Prostate gland (tissue), 2 donors: ENCODE measurements at places on chromosomes 13 and 19. TPM values are rescaled to one million over a fixed set of nuclear protein-coding genes. Genes with fewer than 3 reads are reported as not detected.

Gene SHISA2
- 2.6 TPM for total RNA-seq

GRCh38 chr13:39556866-39557265 lies 46.1 kb downstream of the LHFPL6 start:
- no peaks in the 10 kb centered on the region for H3K4me1 ChIP-seq
- no peaks in the 10 kb centered on the region for H3K36me3 ChIP-seq
- no peaks in the 10 kb centered on the region for H3K27me3 ChIP-seq
- no peak for DNase-seq
- no peak overlapping the region for H3K27ac ChIP-seq

GRCh38 chr13:44257796-44258195 lies 115.8 kb upstream of the SERP2 start:
- no peaks in the 10 kb centered on the region for H3K27me3 ChIP-seq
- H3K4me1 ChIP-seq, result no peaks in the 10 kb centered on the region
- DNase-seq, result no peak
- no peak overlapping the region for H3K27ac ChIP-seq
- H3K4me3 ChIP-seq, result no peak overlapping the region
- H3K36me3 ChIP-seq, result no peaks in the 10 kb centered on the region

Gene CCDC106
- total RNA-seq, result 17.7 TPM

GRCh38 chr13:59384154-59384553 lies 779.6 kb downstream of the DIAPH3 start:
- H3K4me3 ChIP-seq, result no peak overlapping the region
- no peaks in the 10 kb centered on the region for H3K36me3 ChIP-seq

DNA sequence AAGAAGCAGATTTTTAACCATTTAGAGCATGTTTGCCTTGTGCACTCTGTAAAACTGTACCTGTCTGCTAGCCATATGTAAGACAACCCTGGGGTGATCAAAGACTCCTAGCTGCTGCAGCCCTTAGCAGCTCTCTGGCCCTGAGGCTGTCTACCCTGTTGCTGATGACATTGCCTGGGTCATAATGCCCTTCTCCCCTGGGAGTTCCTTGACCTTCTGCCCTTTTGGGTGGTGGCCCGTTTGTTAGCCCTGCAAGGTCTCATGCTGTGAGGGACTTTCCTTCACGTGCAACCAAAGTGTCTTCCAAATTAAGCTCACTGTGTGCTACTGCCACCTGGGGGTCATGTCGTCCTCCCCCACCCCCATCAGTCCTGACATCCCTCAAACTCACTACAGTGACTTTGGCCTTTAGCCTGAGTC lies 7.4 kb downstream of the GPC6 start:
- no peak for DNase-seq
- H3K36me3 ChIP-seq, result no peaks in the 10 kb centered on the region
- no peak overlapping the region for H3K4me3 ChIP-seq
- no peaks in the 10 kb centered on the region for H3K4me1 ChIP-seq

DNA sequence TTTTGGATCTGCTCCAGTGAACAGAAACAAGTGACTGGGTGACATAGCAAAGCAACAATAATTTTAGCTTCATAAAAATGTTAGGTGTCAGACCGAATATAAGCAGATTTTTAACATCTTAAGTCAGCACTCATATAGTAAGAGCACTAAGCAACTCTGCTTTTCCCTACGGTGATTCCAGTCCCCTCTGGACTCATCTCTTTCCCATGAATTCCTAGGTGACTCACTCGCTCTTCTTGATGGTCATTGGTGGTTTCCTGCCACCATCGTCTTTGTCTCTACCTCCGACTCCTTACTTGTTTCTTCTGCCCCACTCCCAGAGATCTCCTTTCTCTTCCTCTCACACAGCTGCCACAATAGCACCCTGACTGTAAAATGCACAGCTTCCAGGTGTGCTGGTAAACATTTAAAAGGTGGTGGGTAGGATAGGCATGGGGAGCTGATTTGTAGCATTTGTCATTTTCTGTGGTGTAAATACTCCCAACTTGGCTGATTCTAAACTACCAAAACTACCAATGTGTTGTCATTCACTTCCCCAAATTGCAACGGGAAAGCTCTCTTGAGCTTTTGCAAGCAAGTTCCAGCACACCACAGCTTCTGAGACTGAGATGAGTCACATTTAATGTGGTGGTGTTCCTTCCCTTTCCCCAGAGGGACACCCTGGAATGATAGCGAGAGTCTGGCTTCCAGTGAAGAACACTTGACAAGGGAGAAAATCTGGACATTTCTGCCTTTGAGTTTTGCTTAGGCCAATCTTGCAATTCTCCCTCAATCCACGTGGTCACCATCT lies 42.8 kb upstream of the CLDN10 start:
- no peaks in the 10 kb centered on the region for H3K27me3 ChIP-seq
- no peak overlapping the region for H3K27ac ChIP-seq
- no peak overlapping the region for H3K4me3 ChIP-seq
- no peaks in the 10 kb centered on the region for H3K36me3 ChIP-seq
- no peak for DNase-seq
- H3K4me1 ChIP-seq, result no peaks in the 10 kb centered on the region

Gene ARHGEF7
- total RNA-seq, result 57.9 TPM

Gene TMEM86B
- 1.5 TPM for total RNA-seq

GRCh38 chr13:53788286-53788685 lies 759.7 kb downstream of the OLFM4 start:
- H3K4me1 ChIP-seq, result no peaks in the 10 kb centered on the region
- H3K27me3 ChIP-seq, result no peaks in the 10 kb centered on the region
- no peak overlapping the region for H3K27ac ChIP-seq
- no peak for DNase-seq
- H3K4me3 ChIP-seq, result no peak overlapping the region

DNA sequence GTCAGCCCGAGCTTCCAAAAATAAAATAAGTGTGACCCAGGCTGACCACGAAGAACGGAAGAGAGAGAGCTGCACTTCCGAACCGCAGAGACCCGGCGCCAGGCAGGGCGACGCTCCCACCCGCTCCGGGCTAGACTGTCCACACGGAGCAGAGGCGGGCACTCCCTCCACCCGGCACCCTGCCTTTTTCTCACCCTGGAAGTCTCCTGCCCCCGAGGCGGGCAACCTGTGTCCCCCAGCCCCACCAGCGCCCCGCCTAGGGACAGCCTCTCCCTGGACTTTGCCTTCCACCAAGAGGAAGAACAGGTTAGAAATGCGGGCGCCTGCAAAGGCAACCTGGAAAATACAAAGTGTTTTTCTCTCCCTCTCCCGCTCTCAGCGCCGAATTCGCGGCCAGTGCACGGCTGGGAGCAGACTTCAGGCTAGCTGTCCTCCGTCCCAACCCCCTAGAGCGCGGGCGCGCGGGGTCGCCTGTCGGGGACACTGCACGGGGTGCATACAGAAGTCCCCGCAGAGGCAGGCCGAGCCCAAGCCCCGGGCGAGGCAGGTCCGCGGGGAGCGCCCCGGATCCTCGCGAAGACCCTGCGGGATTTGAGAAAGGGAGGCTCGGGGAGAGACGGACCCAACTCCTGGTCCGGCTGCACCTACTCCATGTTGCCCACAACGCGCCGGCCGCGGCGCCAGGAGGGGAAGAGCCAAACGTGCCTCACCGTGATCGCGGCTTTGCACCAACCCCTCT lies 845 bp downstream of the SPRY2 start:
- no peaks in the 10 kb centered on the region for H3K4me1 ChIP-seq
- no peaks in the 10 kb centered on the region for H3K27me3 ChIP-seq
- H3K36me3 ChIP-seq, result no peaks in the 10 kb centered on the region
- H3K27ac ChIP-seq, result peak overlapping the region; percentile 96
- peak; percentile 46 for DNase-seq

DNA sequence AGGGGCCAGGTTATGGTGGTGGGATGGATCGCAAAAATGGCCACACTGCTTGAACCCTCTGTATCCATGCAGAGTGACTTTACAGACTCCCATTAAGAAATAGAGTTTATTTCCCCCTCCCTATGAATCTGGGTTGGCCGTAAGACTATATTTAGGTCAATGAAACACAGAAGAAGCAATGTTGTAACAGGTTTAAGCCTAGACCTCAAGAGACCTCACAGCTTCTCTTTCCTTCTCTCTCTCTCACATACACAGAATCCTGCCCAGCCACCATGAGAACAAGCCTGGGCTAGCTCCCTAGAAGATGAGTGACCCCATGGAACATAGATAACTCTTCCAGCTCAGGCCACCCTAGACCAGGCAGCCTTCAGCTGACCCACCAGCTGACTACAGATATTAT lies 21.0 kb upstream of the FBL start:
- no peak for DNase-seq
- no peaks in the 10 kb centered on the region for H3K27me3 ChIP-seq
- no peak overlapping the region for H3K4me3 ChIP-seq
- H3K27ac ChIP-seq, result no peak overlapping the region
- no peaks in the 10 kb centered on the region for H3K36me3 ChIP-seq

Gene SIGLEC9
- total RNA-seq, result 8.2 TPM

GRCh38 chr13:102291587-102292218 lies 110.1 kb downstream of the FGF14 start:
- H3K27me3 ChIP-seq, result no peaks in the 10 kb centered on the region
- H3K4me1 ChIP-seq, result no peaks in the 10 kb centered on the region
- no peak for DNase-seq
- H3K4me3 ChIP-seq, result no peak overlapping the region
- no peaks in the 10 kb centered on the region for H3K36me3 ChIP-seq

- H3K27ac ChIP-seq, result no peak overlapping the region
- H3K36me3 ChIP-seq, result no peaks in the 10 kb centered on the region
- H3K4me3 ChIP-seq, result no peak overlapping the region
- H3K4me1 ChIP-seq, result peaks cover 9% of the 10 kb centered on the region
- DNase-seq, result no peak
Observed at GRCh38 chr19:35991731-35992450, 3.1 kb upstream of the SDHAF1 start.

Gene DACH1
- 14.6 TPM for total RNA-seq

- H3K27me3 ChIP-seq, result no peaks in the 10 kb centered on the region
- H3K27ac ChIP-seq, result peak overlapping the region; percentile 100
- H3K4me3 ChIP-seq, result peak overlapping the region; percentile 85
- peaks cover 4% of the 10 kb centered on the region for H3K36me3 ChIP-seq
- DNase-seq, result no peak
Observed at GRCh38 chr19:12794196-12794941, 3.1 kb downstream of the JUNB start.

DNA sequence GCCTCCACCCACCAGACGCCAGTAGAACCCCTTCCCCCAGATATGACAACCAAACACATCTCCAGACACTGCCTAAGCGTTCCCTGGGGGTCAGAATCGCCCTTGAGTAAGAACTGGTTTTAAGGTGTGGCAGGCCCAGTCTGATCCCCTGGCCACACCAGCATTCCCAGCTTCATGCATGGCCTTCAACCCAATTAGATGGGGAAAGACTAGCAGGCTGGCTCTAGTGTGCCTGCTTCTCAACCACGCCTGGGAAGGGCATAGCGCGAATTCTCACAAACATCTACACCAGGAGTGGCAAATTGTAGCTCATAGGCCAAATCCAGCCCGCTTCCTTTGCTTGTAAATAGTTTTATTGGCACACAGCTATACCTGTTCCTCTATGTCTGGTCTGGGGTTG lies 13.6 kb downstream of the HAUS8 start:
- no peak overlapping the region for H3K4me3 ChIP-seq
- no peaks in the 10 kb centered on the region for H3K27me3 ChIP-seq
- no peaks in the 10 kb centered on the region for H3K36me3 ChIP-seq
- DNase-seq, result no peak
- no peak overlapping the region for H3K27ac ChIP-seq

DNA sequence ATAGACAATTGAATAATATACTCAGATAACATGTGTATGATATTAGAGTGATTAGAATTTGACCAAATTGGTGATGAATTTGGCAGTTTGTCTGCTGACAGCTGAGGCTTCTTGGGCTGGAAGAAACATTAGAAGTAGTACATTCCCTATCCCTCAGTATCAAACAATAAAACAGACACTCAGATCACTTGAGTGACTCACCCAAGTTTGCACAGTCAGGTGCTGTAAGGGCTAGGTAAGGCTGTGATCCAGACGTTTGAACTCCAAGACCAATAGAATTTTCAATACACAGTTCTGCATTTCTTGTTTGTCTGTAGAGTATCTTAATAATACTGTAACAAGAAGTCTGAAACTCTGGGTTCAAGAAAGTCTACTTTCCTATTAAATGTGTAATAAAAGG lies 223.5 kb downstream of the POSTN start:
- no peak overlapping the region for H3K4me3 ChIP-seq
- no peaks in the 10 kb centered on the region for H3K36me3 ChIP-seq
- no peak for DNase-seq
- no peaks in the 10 kb centered on the region for H3K27me3 ChIP-seq
- no peak overlapping the region for H3K27ac ChIP-seq
- H3K4me1 ChIP-seq, result no peaks in the 10 kb centered on the region

GRCh38 chr19:35528218-35529038 lies at the start of gene SBSN:
Gene SBSN, minus strand, starts transcription at chr19:35528311. Its CDS starts 30 bp downstream, at chr19:35528281.
- no peak within 1 kb of the TSS for H3K27ac ChIP-seq
- no peaks in the 10 kb centered on the region for H3K36me3 ChIP-seq
- no peak within 1 kb of the TSS for H3K4me3 ChIP-seq
- H3K27me3 ChIP-seq, result no peaks in the 10 kb centered on the region
- no peaks in the 10 kb centered on the region for H3K4me1 ChIP-seq

GRCh38 chr13:107867701-107868661 lies 347.4 kb downstream of the LIG4 start:
- H3K4me1 ChIP-seq, result no peaks in the 10 kb centered on the region
- H3K27ac ChIP-seq, result no peak overlapping the region
- peak overlapping the region; percentile 6 for H3K4me3 ChIP-seq
- H3K27me3 ChIP-seq, result peaks cover 5% of the 10 kb centered on the region
- no peaks in the 10 kb centered on the region for H3K36me3 ChIP-seq
- no peak for DNase-seq

Gene GNG7
- total RNA-seq, result 8.7 TPM

DNA sequence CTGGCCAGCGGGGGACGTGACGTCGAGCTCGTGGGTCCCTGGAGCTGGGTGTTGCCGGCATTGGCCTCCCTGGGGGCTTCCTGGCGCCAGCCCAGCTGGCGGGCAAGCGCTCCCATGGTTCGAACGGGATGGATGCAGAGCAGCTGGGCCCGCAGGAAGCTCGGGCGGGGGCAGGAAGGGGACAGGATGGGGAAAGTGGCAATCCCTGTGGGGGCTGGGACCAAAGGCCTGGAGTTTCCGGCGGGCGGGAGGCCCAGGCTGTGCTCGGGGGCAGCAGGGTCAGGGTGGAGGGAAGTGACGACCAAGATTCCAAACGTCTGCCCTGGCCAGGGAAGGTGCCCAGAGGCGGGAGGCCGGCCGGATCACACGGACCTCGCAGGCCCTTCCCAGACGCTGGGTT lies 19.3 kb downstream of the PALM start:
- no peaks in the 10 kb centered on the region for H3K27me3 ChIP-seq
- H3K27ac ChIP-seq, result no peak overlapping the region
- no peak overlapping the region for H3K4me3 ChIP-seq
- no peak for DNase-seq
- H3K36me3 ChIP-seq, result no peaks in the 10 kb centered on the region

GRCh38 chr13:111114362-111115060 lies 599 bp upstream of the ARHGEF7 start:
- H3K27me3 ChIP-seq, result no peaks in the 10 kb centered on the region
- peak overlapping the region; percentile 82 for H3K27ac ChIP-seq
- H3K36me3 ChIP-seq, result no peaks in the 10 kb centered on the region
- peak; percentile 24 for DNase-seq
- H3K4me3 ChIP-seq, result peak overlapping the region; percentile 57
- H3K4me1 ChIP-seq, result no peaks in the 10 kb centered on the region
